Kidney (tissue), 22 donors: ENCODE measurements at places on chromosomes 2 and 18. TPM values are rescaled to one million over a fixed set of nuclear protein-coding genes. Genes with fewer than 3 reads are reported as not detected.

VAMP5 gene
- polyA plus RNA-seq, result 145 TPM

- no peak for DNase-seq
These were observed 163.7 kb downstream of the PTGR3 start for GRCh38 chr18:75045272-75045671.

- no peak for DNase-seq
These were observed 422.7 kb downstream of the FBXO15 start for GRCh38 chr18:73724958-73725357.

GREB1L gene
- polyA plus RNA-seq, result not detected

GRCh38 chr18:79332646-79333045, 63.1 kb upstream of the NFATC1 start:
- no peak for DNase-seq

DNA sequence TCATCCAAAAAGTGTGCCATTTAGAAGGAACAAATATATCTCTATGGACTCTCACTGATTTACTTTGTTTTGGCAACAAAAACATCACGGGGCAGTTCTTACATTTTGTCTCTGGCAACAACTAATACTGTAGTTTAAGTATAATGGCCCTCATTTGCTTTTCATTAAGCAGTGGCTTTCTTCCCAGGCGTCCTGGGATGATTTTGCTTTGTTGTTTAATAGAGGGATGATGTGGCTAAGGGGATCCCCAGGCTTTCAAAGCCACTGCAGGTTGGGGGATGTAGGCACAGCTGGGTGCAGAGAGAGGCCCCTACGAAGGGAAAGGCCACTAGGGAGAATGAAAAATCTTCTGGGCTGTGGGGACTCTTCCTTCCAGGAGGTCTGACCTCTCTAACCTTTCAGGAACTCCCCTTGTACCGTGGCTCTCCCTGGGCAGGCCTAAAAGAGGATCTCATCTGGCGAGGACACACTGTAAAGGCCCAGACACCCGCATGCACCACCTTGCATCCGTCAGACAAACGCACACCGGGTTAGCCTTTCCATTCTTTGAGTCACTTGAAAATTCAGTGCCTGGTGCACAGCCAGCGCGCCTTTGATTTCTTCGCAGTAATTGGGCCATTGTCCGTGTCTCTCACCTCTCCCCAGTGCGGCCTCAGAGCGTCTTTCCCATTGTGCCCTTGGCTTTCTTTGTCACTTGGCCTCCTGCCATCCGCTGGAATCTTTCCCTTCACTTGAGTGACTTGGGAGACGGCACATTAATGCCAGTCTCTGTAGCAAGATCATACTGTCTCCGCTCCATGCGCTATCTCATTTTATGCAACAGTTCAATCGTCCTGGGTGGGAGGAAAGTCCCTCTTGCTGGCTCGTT, 40.3 kb upstream of the AFF3 start:
- DNase-seq, result no peak

GRCh38 chr2:138732651-138733050, 47.5 kb downstream of the NXPH2 start:
- DNase-seq, result no peak

DNA sequence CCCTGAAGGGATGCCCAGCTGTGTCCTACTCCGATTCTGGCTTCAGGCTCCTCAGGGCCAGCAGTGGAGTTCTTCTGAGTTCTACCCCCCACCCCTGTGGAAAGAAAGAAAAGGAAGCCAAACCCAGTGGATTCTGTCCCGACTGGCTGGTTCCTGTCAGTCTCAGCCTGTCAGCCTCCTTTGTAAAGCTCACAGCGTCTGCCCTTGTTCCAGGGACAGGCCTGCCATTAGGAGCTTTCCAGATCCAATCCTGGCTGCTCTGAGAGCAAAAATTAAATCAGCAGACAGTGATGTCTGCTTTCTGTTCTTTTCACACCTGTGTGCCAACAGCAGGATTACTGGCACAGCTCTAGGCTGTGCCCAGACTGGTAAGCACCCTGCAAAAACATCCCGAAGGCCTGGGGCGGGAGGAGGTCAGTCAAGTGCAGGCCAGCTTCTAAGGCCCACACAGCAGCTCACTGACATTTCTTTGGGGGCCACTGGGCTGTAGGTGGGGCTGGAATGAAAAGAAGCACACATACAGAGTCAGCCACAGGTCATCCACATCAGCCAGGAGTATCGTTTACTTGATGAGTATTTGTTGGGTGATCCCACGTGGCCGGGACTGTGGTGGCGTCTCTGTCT, 69.1 kb downstream of the EHD3 start:
- no peak for DNase-seq

GRCh38 chr2:228374741-228375140, 193.3 kb upstream of the SPHKAP start:
- DNase-seq, result no peak

SMPD4 gene
- 21.6 TPM for polyA plus RNA-seq

DNA sequence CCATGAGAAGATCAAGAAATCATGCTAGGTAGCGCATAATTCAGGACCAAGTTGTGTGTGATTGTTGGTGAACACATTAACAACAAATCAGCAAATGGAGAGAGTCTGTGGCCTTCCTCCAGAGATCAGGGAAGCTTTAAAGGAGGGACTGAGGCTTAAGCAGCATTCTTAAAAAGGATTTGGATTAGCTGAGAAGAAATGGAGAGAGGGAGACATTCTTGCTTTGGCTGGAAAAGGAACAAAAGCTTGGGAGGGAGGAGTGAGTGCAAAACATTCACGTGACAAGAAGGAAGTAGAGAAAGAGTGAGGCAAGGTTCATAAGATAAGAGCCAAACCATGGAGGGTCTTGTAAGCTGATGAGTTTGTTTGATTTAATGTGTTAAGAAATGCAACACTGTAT, 75.6 kb downstream of the SRD5A2 start:
- no peak for DNase-seq

ZSWIM2 gene
- polyA plus RNA-seq, result not detected

DNA sequence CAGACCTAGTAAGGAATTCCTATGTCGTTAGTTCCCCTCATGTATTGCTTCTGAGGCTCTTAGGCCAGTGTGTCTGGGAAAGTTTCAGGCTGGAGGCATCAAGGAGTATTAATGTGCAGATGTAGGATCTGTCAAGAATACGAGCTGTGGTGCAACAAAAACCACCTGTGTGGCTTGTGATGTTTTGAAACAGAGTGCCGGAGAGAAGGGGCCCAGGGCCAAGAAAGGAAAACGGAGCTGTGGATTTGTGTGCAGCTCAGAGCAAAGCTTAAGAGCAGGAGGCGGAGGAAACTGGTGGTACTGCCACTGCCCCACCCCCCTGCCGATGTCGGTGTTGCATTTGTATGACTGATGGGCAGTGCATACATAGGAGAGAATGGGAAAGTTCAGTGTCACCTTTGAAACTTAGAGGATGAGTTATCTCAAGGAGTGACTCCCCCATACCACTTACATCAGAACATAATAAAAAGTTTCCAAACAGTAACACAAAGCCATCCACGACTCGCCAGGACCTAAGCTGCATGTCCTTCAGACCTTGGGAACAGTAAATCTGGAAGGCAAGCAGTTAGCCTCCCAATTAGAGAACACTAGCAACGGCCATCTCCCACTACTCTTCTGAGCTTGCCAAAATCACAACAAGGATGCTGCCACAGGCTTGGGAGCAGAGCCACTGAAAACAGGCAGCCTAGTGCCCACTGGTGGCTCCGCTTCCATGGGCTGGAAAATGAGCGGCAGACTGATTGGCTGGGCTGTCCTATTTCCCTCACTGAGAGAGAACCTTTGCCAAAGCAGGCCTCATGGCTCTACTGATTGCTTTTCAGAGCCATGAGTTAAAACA, 152.7 kb upstream of the NT5C1B start:
- DNase-seq, result peak; percentile 77

ST8SIA5 gene
- 2.7 TPM for polyA plus RNA-seq

DNA sequence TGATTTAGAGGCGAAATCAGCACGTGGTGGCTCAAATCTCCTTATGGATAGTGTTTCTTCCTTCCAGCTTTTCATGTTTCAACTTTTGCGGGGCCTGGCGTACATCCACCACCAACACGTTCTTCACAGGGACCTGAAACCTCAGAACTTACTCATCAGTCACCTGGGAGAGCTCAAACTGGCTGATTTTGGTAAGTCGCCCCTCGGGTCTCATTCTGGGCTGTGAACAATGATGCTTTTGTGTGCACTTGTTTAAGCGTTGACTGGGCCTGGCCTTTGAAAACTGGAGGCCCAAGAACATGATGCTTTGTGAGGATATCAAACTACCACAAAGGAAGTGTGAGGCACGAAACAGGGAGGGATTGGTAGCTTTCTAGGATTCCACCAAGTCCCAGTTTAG, 27.4 kb downstream of the CDK15 start:
- no peak for DNase-seq

CXCR4 gene
- polyA plus RNA-seq, result 9.5 TPM

DNA sequence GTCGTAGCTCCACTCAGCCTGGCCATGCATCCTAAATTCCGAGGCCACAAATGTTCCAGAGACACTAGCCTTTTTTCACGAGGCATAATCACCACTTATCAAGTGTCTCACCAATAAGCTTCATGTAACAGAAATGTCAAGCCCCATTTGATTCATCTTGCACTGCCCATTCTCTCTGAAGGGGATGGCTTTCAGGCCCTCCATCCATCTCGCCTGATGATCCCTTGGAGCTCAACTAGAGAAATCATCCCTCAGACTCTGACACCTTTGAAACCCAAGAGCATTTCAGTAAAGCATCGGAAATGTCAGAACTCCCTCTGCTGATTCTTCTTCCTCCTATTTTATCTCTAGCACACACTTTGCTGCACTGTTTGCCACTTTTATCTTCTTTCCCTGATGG, 91.7 kb downstream of the DCC start:
- DNase-seq, result no peak

- DNase-seq, result no peak
These were observed 711 bp downstream of the GPR17 start for GRCh38 chr2:127646487-127647241.

GRCh38 chr2:5539282-5540165, 152.7 kb upstream of the SOX11 start:
- DNase-seq, result peak; percentile 91

DNA sequence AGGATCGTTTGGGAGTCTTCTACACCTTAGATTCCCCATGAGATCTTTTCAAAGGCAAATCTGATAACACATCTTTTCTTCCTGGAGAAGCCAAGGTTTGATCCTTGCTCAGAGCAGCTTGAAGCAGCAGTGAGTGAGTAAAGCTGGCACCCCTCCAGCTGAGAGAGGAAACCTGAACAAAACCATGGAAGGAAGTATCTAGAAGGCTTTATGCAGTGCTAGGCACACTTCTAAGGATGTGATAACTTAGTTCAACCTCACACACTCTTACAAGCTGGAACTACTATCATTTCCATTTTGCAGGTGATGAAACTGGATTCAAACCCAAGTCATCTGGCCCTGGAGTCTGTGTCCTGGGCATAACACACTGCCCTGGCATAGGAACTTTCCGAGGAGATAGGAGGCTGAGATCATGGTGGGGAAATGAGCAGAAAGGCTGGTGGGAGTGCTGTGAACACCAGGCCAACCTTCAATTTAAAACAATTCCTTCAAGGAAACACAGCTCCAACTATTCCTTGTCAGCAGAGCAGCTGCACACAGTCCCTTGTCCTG, 71.2 kb downstream of the CTAGE1 start:
- DNase-seq, result peak; percentile 48

- DNase-seq, result no peak
These were observed 159.4 kb downstream of the DYSF start for GRCh38 chr2:71612581-71613402.

NCKAP5 gene
- 1.8 TPM for polyA plus RNA-seq

- no peak for DNase-seq
These were observed 56.9 kb downstream of the DPYSL5 start for GRCh38 chr2:26904839-26905238.

- DNase-seq, result no peak
These were observed 344.9 kb downstream of the RBM43 start for GRCh38 chr2:150916467-150917396.

GRCh38 chr18:33871363-33872025, 293.5 kb downstream of the ASXL3 start:
- DNase-seq, result no peak

DNA sequence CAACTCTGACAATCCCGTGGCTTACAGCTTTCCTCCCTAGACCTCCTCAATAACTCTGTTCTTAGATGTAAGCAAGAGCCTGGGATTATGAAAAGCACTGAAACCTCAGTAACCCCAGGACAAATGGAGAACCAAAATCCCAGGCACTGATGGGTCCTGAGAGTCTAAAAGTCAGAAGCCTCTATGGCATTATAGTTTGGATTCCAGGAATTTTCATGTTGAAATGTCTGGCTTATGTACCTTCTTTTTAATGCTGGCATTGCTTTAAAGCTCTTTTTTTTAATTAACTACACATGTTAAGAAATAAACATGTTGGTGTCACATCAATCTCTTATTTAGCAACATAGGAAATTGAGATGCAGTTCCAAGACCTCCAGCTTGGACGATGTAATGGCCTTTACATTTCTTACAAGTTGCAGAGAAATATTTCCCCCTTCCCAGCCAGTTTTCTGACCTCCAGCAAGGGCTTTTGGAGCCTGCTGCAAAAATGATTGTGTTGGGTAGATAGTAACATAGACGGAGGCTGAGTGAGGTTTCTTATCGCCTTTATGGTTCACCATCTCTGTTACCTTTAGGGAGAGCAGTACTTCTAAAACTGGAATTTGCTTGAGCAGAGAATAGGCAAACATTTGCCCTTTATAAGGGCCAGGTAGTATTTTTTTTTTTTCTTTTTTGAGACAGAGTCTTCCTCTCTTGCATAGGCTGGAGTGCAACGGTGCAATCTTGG, 84.8 kb upstream of the RASGRP3 start:
- DNase-seq, result no peak

- DNase-seq, result no peak
These were observed 974.4 kb upstream of the GYPC start for GRCh38 chr2:125681576-125681975.

GRCh38 chr18:68723539-68723938, 8.6 kb upstream of the TMX3 start:
- no peak for DNase-seq

NEUROD1 gene
- not detected for polyA plus RNA-seq

DNA sequence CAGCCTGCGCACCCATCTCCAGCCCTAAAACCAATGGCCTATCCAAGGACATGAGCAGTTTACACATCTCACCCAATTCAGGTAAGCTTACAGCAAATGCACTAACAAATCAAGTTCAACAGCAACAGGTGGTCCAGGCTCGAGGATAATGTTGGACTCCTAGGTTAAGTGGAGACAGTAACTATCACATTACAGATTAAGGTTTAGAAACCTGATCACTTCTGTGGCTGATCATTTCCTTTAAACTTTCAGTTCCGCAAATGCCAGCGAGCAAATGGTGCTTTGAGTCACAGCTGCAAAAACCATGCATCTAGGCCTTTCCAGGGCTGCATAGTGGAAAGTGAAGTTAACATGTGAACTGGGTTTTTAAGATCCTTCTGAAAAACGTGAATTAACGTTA, 259.4 kb downstream of the GBX2 start:
- no peak for DNase-seq

GRCh38 chr2:50397992-50398765, 633.8 kb downstream of the NRXN1 start:
- peak; percentile 39 for DNase-seq

DNA sequence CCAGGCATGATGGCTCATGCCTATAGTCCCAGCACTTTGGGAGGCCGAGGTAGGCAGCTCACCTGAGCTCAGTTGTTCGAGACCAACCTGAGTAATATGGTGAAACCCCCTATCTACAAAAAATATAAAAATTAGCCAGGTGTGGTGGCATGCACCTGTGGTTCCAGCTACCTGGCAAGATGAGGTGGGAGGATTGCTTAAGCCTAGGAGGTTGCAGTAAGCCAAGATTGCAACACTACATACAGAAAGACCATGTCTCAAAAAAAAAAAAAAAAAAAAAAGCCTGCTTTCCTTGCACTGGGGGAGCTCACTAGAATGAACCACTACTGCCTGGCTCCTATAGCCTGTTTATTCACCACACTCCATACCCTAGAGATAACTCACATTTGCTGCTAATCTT, 7.4 kb upstream of the MAT2A start:
- no peak for DNase-seq

ABCG5 gene
- polyA plus RNA-seq, result not detected

GRCh38 chr2:120473522-120474271, 127.8 kb downstream of the INHBB start:
- DNase-seq, result peak; percentile 16
